ENCODE measurements at places on chromosomes 2 and 18.

- no peak for DNase-seq
Measured at GRCh38 chr2:170843656-170844055, 27.0 kb downstream of the GAD1 start.

DNA sequence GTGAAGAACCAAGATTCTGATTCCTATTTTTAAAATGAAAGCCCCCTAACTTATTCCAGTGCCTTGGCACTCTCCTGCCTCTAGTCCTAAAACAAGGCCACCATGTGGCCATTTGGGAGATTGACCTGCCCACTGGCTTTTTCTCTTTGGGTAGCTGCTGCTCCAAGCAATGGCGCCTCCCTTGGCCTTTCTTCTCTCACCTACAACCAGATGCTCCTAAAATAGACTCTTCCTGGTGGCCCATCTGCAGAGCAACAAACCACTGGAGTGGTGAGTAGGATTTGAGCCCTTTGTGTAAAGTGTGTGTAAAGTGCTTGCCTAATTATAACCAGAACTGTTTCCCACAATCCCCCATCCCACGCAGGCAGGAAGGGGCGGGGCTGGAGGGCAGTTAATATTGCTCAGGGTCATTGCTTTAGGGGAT lies 114.2 kb downstream of the FHOD3 start:
- no peak for DNase-seq

GRCh38 chr2:2801458-2801857 lies 470.4 kb upstream of the MYT1L start:
- no peak for DNase-seq

GRCh38 chr2:20148923-20149702 lies 75.8 kb downstream of the SDC1 start:
- DNase-seq, result no peak

DNA sequence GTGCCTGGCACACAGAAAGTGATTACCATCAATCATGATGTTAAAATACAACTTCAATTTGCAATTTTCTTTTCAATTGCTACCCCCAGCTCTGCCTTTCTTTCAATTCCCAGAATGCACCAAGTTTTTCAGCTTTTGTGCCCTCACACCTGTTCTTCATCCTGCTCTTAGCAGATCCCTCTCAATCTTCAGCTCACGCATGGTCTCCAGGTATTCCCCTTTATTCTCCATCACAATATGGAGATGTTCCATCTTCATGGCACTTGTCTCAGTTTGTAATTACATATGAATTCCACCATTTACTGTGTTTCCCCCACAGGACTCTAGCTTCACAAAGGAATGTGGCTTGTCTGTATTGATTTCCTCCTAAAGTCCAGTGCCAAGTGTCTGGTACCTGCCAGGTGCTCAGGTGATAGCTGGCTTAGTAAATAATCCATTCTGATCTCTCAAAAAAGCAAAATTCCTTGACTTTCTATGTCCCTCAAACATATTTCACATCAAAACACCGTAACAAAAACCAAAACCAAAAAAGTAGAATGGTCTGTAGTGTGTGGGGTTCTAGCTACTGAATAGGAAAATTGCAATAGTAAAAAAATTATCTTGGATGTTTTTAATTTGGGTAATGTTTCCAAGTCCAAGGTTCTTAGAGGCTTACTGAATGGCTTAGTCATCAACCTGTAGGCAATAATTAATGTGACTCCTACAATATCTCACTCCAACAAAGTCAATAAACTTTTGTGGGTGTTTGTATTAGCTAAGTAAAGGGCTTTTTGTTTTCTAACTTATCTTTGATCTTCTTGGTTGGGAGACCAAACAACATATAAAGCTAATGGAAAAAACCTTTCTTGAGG lies 2.9 kb upstream of the INSIG2 start:
- DNase-seq, result no peak

DNA sequence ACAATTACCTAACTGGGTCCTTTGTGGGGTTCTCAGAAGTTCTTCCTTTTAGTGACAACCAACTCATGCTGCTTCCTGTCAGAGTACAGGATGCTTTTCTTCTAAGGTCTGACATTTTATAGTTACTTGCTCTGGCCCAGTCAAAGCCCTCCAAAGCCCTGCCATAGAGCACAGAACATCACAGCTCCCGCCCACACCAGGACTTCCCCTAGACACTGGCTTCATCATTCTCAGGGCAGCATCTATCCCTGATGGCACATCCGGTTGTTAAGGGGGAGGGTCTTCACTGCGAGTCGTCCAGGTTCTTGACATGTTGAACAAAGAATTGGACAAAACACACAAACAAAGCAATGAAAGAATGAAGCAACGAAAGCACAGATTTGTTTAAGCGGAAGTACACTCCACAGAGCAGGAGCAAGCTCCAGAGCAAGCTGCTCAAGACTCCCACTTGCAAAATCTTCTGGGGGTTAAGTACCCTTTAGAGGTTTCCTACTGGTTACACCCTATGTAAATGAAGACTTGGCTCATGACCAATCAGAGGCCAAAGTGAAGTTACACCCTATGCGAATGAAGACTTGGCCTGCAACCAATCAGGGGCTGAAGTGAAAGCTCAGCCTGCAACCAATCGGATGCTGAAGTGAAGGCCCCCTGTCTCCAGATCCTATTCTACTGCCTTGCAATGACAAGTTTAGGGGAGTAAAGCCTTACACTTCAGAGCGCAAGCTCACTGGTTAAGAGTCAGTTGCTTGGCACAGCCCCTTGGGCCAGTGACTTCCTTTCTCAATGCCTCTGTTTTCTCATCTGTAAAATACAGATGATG lies 79.0 kb downstream of the HDAC4 start:
- no peak for DNase-seq

DNA sequence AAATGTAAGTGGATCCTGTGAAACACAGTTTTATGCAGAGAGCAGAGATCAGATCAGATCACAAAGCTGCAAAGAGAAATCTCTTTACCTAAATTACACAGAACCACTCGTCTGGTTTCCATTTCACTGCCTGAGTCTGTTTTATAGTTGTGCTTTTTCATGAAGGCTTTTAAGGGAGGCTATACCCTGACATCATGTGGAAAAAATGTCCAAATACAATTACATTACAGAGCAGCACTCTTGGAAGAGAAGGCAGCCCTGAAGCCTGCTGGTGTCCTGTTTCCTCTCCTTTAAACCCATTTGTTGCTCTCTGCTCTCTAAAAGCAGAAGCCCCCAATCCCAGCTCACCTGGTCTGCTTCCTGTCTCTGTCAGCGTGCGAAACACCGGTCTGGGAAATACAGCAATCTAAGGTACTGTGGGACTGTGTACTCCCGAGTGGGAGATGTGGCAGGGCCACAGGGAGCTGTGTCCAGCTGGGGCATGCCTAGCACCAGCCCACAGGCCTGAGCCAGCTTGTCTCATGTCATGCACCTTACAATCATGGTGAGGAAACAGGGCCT lies 24.8 kb upstream of the ZFP36L2 start:
- no peak for DNase-seq

- no peak for DNase-seq
Measured at GRCh38 chr2:208546107-208546506, 139.5 kb downstream of the PTH2R start.

- DNase-seq, result no peak
Measured at GRCh38 chr2:173751245-173751975, 213.8 kb downstream of the SP3 start.

GRCh38 chr2:200305797-200306195 lies 697 bp upstream of the SPATS2L start:
- DNase-seq, result no peak

DNA sequence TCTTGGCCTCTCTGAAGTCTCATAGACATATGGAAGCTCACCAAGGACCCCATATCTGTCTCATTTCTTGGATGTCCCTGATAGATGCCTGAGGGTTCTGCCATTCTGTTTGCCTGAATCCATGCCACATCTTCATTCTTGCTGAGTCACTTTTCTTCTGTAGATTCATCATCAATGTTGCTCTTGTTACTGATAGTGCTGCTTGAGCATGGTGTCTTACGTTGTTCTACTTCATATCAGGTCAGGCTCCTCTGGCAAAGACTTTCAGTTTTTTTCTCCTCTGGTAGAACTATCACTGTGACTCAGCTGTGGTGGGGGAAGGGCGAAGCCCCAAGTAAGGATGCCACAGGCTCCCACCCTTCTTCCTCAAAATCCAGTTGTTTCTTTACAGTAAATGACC lies 885.2 kb downstream of the DCDC2C start:
- DNase-seq, result no peak

DNA sequence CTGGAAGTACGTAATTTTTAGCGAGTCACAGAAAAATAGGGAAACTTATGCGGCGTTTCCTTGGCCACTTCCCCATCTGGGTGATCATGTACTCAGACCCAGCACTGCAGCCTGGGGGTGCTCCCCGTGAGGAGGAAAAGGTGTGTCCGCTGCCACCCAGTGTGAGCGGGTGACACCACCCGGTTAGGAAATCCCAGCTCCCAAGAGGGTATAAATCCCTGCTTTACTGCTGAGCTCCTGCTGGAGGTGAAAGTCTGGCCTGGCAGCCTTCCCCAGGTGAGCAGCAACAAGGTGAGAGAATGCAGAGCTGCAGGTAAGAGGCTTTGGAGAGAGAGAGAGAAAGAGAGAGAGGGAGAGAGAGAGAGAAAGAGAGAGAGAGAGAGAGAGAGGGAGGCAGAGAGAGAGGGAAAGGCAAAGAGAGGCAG lies at the start of gene IL1R2:
Gene IL1R2 (plus strand): TSS at position 240 of the 425 bp plus-strand sequence. CDS start 16,616 bp downstream, outside the sequence.
- DNase-seq, result no peak

DNA sequence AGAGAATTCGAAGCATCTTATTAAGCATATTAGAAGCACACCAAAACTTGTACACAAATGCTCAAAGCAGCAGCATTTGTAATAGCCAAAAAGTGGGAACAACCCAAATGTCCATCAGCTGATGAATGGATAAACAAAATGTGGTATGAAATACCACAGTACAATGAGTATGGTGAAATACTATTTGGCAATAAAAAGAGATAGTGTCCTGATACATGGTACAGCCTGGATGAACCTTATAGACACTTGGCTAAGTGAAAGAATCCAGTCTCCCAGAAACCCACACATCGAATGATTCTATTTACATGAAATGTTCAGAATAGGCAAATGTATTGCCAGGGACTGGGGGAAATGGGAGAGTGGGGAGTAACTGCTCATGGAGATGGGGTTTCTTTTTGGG lies 3.0 kb downstream of the SPATA3 start:
- no peak for DNase-seq

- DNase-seq, result no peak
Measured at GRCh38 chr2:137857881-137858280, 106.4 kb upstream of the HNMT start.

GRCh38 chr2:45980161-45980865 lies 316.9 kb upstream of the EPAS1 start:
- no peak for DNase-seq

- no peak for DNase-seq
Measured at GRCh38 chr2:30915486-30915885, 108.2 kb upstream of the CAPN13 start.

DNA sequence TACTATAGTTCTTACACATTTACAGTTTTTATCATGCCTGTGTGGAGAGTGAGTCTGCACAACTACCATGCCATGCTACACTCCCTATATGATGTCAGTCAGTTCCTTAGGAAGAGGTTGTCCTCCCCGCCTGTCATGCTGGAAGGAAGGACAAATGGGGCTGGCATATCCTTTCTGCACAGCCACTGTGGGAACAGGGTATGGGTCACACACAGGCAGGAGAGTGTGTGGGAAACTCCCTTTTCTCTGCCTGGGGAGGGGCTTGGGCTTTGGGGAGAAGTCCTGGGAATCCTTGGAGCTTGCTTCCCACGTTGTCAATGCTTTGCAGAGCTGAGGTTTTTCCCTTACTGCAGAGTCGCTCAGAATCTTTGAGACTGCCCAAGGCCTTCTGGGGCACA lies 232.1 kb downstream of the PRKCE start:
- no peak for DNase-seq

DNA sequence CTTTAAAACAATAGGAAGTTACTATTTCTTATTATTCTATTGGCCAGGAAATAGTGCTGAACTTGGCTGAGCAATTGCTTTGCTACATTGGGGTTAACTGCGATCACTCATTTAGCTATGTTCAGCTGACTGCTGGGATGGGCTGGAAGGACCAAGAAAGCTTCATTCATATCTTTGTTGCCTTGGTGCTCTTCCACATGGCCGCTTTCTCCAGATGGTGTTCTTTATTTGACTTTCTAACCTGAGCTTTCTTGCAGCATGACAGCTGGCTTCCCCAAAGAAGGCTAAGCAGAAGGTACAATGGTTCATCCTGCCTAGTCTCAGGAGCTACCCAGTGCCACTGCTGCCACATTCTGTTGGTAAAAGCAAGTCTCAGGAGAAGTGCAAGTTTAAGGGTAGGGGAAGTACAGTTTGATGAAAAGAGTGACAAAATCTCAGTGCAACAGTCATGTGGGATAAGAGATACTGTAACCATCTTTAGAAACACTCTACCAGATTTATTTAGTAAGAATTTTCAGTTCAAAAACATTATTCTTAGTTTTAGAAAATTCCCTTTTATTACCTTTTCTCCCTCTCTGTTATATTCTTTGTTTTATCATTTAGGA lies 180.6 kb upstream of the RBMS1 start:
- no peak for DNase-seq

DNA sequence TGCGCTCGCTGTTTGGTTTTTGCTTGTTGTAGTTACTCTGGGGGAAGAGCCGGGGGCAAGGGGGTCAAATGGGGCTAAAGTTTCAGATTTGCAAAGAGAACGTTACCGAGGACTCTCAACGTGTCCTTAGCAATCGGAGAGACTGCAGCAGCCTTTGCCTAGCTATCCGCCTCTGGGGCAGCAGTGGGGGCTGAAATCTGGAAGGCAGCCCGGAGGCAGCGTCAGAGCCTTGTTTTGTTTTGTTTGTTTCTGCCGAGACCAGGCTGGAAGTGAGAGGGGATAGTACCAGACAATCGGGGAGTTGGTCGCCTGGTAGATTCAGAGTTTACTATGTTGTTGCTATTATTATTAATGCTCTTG lies 1.2 kb downstream of the CDH20 start:
- DNase-seq, result no peak

- DNase-seq, result no peak
Measured at GRCh38 chr2:85668009-85668856, at the start of gene SFTPB. SFTPB (minus strand) TSS chr2:85668199; CDS start chr2:85668183, 16 bp downstream.

DNA sequence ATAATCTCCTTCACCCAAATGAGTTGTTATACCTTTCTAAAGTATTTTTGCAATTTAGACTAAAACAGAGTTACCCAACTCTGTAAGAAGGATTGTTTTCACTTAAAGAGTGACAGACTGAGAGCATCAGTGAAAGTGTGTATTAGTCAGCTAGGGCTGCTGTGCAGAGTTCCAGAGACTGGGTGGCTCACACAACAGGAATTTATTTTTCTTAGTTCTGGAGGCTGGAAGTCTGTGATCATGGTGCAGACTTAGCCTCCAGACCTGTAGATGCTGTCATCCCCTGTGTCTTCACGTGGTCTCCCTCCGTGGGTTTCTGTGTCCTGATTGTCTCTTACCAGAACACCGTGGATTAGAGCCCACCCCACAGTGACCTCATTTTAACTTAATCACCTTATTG lies 40.0 kb downstream of the BCL2L11 start:
- DNase-seq, result no peak

Measured in NCI-H2081 (cell line).